Effector CD4-positive, alpha-beta T cell (primary cell): ENCODE measurements at places on chromosomes 6 and 20.

DNA sequence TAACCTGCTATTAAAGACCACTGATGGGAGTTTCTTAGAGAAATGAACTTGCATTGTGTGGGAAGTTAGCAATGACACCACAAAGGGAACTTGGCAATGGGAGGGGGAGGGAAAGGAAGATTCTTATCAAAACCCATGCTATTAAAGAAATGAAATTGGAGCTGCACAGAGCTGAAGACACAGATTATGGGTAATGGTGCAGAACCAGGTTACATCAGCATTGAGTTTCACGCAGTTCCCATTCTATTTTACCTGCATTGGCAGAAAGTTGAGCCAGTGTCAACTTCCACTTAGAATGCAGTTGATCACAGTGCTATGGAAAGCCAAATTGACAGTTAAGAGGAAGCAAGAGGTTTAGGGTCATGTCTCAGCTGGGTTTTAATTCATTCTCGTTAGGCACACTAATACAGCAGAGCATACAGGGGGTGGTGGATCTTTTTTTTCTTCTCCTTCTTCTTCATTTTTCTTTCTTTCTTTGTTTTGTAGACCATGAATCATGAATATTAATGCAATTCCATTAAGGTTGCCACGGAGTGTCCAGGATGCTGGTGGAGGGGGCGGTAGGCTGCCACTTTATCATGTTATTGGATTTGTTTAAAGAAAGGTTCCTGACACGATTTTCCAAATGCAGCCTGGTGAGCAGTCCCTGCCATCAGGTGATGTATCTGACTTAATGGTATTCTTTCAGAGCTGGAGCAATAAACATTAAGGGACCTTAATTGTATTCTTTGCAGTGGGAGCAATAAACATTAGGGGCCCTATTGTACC, 1092.0 kb upstream of the MAP3K7 start:
- DNase-seq: no peak

DNA sequence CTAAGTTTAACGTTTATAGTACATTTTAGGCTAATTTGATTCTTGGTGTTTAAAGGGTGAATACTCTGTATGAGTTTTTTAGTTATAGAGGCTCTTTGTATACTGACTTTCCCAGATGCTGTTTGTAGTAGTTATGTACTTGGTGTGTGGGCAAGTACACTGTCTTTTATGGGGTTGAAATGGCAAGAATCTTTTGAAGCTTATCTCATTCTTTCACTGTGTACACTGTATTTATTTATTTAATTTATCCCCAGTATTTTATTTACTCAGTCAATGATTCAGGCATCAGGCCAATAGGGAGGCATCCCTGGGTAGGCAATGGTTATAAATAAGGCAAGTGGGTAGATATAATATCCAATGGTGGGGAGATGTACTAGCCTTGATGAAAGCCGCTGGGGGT, 277.0 kb upstream of the PTCHD4 start:
- no peak for DNase-seq

GRCh38 chr6:87102151-87102621, 7.3 kb upstream of the CGA start:
- no peak for DNase-seq

GRCh38 chr20:33721391-33722140, 1.5 kb upstream of the PXMP4 start:
- no peak for DNase-seq

- no peak for DNase-seq
Measured at GRCh38 chr20:7302250-7302649, 534.8 kb downstream of the BMP2 start.

DNA sequence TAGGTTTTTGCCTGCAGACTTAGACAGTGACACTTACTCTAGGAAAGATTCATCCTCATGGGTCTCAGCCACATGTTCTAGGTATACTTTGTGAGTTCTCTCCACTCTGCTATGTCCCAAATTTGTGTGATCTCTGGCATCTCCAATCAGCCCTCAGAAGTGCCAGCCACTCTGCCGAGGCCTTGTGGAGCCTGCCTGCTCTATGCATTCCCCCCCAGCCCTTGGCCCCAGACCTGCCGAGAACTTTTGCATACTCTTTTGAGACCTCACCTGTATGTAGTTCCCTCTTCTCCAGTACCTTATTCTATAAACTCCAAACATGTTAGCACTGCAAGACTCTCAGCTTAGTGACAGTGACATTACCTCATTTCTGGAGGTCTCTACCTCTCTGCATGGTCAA, 2170.5 kb upstream of the DEFB115 start:
- no peak for DNase-seq

DNA sequence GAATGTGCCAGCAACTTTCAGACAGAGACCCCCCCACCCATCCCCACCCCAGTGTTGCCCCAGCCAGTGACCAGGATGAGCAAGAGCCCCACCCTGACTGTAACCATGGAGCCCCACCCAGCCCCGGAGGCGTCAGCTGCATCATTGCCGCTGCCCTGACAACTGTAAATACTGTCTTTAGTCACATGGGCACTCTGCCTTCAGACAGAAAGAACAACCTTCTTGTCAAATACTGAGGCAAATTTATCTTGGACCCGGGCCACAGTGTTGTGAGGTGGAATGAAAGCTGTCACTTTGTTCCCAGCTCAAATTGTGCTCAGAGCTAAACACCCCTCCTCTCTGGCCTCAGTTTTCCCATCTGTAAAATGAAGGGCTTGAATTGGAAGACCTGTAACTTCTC, 23.7 kb downstream of the MOCS3 start:
- DNase-seq: no peak

DNA sequence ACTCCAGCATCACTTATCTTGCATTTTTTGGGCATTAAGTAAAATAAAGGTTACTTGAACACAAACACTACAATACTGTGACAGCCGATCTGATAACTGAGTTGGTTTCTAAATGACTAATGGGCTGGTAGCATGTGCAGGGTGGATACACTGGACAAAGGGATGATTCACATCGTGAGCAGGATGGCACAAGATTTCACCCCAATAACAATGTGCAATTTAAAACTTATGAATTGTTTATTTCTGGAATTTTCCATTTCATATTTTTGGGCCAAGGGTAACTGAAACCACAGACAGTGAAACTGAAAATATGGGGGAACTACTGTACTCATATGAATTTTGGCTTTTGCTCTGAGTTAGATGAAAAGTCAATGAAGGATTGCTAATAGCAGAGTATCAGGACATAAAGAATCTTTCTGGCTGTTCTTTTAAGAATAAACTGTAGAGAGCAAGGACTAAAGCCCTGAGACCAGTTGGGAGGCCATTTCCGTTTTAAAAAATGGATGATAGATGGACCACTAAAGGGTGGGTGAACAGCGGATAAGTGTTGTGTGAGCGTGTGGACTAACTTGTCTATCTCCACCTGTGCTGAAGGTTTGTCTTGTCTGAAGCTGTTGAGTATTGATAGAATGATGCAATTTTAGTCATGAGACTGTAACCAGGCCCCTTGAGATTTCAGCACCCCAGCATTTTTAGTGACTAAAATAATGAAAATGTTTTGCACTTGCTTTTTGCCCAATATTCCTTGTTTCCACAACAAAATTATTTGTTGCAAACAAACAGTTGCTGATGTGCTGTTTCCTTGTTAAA, 8.2 kb downstream of the SPINT3 start:
- DNase-seq: no peak

- DNase-seq: no peak
Measured at GRCh38 chr6:134394905-134395304, 77.0 kb upstream of the SGK1 start.

GRCh38 chr6:113209315-113209714, 647.8 kb upstream of the MARCKS start:
- no peak for DNase-seq

DNA sequence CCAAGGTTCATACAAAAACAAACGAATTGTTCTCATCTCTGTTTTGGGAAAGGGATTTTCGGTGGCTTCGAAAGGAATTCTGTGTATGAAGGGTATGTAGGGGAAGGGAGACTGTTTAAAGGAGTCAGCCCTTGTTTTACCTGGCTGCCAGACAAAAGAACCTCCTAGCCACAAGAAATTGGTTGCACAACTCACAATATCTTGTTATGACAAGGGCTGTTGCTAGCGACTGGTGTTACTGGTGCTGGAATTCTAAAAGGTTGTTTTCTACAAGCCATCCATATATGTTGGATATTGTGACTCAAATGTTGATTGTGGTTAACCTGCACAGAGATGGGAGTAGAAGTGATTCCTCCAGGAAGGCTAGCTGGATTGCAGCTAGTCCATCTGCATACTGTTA, 34.6 kb upstream of the CITED2 start:
- no peak for DNase-seq

DNA sequence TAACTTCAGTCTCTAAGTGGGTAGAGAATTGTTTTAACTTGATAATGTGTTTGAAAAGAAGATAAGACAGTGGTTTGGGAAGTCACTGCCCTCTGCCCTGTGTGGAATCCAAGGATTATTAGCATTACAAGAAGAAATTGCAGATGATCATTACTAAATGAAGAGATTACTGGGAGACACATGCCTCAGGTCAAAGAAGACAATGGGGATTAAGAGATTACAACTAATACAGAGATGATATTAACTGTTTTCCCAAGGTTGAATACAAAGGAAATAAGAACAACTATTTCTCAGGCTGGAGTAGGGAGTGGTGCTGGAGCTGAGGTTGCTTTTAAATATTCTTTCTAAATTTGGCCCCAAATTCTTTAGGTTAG, 166.0 kb downstream of the TRMT11 start:
- no peak for DNase-seq

- DNase-seq: no peak
Measured at GRCh38 chr6:21384216-21384615, 209.3 kb upstream of the SOX4 start.

GRCh38 chr6:92849636-92850035, 569.7 kb downstream of the EPHA7 start:
- DNase-seq: no peak

GRCh38 chr6:30981942-30982772, 1.4 kb upstream of the MUC21 start:
- no peak for DNase-seq

DNA sequence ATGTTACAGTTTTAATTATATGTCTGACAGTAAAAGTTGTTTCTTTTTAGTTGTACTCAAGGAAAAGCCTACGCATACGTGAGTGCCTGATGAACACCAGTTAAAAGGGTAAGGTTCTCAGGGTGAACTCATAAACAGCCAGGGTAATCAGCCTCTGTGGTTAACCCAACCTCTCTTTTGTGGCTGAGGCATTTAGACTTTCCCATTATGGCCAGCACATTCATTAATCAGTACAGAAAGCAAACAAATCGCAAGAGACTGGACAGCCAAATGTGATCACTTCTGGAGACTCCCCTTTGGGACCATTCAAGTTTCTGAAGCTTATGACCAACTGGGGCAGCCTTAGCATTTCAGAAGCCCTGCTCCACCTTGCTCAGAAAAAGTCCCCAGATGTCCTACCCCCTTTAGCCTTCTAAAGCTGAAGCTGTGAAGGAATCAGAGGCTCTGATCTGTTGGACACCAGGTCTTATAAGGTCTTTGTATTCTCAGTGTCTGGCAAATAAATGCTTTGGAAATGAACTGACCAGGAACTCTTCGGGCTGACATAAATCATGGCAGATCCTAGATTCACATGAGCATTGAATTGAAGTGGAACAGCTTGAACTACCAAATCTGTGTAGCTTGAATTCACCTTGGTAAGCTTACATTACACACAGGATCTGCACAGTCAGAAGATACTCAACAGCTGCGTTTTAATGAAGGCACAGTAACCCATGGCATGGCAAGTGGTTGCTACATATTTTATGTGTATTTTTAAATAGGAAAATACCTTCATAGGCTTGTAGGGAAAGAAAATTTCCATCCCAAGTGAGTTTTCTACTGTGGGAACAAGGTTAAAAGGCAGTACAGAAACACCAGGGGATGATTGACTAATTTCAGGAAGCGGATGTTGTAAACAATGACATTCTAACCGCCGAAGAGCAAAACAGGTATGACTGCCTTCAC, 18.7 kb downstream of the IL20RA start:
- DNase-seq: no peak

DNA sequence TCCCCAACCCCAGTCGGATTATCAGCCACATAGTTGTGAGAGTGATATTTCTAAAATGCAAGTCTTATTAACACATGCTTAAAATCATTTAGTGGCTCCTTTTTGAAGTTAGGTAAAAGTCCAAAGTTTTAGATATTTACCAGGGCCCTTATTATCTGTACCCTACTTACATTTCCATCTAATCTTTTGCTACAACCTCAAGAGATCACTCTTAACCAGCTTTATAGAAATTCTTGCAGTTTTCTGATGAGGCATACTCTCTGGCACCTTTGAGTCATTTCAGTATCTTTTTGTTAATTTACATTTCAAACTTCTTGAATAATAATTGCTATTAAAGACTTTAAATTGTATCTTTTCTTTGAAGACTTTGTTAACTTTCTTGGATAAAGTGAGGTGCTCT, 453.3 kb downstream of the RFPL4B start:
- DNase-seq: no peak

GRCh38 chr20:64156136-64156885, 7.9 kb upstream of the MYT1 start:
- DNase-seq: no peak
